Bone marrow (tissue), 2 donors: ENCODE measurements at places on chromosomes 1 and 21.

- DNase-seq: no peak
Measured at GRCh38 chr1:95195046-95195445, 39.0 kb upstream of the RWDD3 start.

- DNase-seq: peak; percentile 52
Measured at GRCh38 chr1:111769517-111770146, 13.9 kb downstream of the DDX20 start.

GRCh38 chr1:116104667-116105066 is 6.5 kb upstream of the MAB21L3 start:
- DNase-seq: no peak

DNA sequence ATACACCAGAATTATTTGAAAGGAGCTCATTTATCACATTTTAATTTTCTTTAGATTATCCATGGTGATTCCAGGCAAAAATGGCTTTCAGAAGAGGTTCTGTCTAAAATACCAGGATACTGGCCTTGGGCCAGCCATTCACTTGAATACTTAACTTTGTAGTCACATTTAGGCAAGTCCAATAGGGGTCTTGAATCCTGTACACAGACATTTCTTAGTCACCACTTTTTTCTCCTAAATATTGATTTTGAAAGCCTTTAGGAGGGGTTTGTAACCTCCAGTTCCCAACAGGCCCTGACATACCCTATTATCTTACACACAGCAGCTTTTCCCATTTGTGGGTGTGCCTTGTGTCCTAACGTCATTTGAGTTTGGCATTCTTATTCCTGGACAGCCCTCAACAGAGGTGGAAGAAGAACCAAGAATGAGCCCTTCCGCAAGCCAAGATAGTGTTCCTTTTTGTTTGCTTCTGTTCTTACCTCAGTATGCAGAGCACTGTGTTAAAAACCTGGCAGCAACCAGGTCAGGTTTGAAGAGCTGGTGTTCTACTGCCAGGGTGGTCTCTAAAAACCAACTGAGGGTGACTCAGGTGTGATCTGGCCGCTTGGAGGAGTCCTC is 19.5 kb downstream of the MAP3K7CL start:
- DNase-seq: no peak

DNA sequence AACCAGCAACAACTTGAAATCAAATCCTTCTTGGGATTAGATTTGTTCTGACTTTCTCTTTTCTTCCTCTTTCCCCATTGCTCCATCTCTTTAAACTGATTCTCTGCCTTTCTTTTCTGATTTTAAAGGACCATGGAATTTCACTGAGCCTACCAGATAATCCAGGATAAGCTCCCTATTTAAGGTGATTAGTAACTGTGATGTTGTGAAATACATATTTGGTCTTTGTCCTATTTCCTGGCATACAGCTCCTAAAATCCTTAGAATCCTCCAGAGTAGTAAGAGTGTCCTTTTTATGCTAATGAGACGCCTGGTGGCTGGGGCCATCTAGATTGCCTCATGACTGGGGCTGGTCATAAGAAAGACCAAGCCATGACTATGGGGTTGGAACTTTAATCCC is 236.9 kb downstream of the USP25 start:
- no peak for DNase-seq

- no peak for DNase-seq
Measured at GRCh38 chr1:62362061-62362917, 43.1 kb upstream of the KANK4 start.

- DNase-seq: no peak
Measured at GRCh38 chr1:176566004-176566975, 103.3 kb downstream of the PAPPA2 start.

GRCh38 chr1:87084244-87084836 is 169.9 kb downstream of the HS2ST1 start:
- DNase-seq: peak; percentile 38

DNA sequence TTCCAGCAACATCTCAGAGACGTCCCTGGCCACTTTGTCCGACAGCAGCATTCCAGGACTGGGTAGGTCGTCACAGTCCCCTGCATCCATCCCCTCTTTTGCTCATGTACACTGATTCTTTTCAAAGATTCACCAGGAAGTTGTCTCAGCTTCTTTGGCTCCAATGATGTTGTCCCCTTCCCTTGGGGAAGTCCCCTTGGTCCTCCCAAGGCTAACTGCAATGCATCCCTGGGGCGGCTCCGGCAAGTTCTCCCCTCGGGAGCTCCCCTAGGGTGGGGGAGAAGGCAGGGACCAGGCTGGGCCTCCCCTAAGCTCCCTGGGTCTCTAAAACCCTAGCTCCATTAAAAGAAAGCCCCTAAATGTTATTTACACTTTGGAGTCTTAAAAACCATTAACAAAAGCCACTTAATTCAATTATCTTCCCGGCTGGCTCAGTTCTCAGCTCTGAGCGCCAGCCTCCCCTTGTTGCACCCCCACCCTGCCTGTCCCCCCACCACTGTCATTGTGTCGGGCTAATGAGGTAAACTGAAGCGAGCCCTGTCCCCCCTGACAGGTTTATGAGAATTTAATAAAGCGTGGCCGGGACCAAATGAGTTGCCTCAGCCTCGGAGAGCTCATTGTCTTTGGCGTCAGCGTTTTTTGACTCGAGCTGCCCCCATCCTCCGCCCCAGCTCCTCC is 25.3 kb downstream of the KNCN start:
- DNase-seq: no peak

- peak; percentile 76 for DNase-seq
Measured at GRCh38 chr1:246117066-246117791, 389.9 kb downstream of the SMYD3 start.

GRCh38 chr1:212702672-212703071 is 3.0 kb upstream of the BATF3 start:
- no peak for DNase-seq

DNA sequence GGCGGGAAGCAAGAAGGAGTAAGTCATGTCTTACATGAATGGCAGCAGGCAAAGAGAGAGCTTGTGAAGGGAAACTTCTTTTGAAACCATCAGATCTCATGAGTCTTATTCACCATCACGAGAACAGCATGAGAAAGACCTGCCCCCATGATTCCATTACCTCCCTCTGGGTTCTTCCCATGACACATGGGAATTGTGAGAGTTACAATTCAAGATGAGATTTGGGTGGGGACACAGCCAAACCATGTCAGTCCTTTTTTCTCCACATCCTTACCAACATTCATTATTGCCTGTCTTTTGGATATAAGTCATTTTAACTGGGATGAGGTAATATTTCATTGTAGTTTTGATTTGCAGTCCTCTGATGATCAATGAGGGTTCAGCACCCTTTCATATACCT is 81.0 kb downstream of the DIRAS3 start:
- DNase-seq: no peak

GRCh38 chr1:176857632-176858031 is 306.9 kb downstream of the ASTN1 start:
- DNase-seq: no peak

GRCh38 chr1:29365906-29366670 is 129.8 kb downstream of the PTPRU start:
- DNase-seq: no peak

- DNase-seq: no peak
Measured at GRCh38 chr1:175209493-175209921, 16.9 kb upstream of the KIAA0040 start.

DNA sequence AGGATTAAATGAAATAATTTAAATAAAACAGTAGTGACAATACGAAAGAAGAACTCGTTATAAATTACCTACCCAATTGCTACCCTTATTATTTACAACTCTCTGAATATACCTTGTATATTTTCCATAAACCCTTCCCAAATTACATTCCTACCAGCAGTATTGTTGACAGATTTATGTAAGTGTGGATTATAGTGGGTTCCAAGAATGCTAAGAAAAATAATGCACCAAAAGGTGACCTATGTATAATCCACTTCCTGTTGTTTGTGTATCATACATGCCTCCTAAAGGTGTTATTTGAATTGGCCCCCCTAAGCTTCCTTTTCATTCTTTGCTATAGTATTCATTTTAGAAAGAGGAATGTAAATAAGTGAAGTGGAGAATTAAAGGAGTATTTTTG is 33.2 kb upstream of the CXADR start:
- DNase-seq: no peak

GRCh38 chr1:78333502-78333901 is 157.3 kb upstream of the PTGFR start:
- DNase-seq: no peak

- no peak for DNase-seq
Measured at GRCh38 chr1:85368073-85368770, 91.8 kb upstream of the BCL10 start.

DNA sequence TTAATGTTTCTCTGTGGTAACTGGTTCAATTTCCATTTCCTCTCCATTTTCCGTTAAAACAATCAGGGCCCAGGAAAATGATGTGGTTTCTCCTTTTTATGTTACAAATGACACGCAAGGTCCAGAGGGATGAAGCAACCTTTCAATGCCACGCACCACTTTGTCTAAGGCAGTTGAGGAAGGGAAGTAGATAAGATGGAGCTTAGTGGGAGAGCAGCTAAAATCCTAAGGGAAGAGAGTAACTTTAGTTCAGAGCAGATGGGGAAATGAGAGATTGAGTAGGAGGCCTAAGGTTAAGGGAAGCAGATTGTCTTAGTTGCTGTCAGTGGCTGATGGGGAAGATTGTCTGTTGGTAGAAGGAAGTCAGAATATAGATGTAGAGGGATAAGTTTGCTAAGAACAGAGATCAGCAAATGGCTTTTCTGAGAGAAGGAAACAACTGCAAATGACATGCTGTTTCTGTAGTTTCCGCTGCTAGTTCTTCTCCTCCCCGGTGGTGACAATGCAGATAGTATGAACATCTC is 660 bp downstream of the CD1C start:
- DNase-seq: peak; percentile 87

DNA sequence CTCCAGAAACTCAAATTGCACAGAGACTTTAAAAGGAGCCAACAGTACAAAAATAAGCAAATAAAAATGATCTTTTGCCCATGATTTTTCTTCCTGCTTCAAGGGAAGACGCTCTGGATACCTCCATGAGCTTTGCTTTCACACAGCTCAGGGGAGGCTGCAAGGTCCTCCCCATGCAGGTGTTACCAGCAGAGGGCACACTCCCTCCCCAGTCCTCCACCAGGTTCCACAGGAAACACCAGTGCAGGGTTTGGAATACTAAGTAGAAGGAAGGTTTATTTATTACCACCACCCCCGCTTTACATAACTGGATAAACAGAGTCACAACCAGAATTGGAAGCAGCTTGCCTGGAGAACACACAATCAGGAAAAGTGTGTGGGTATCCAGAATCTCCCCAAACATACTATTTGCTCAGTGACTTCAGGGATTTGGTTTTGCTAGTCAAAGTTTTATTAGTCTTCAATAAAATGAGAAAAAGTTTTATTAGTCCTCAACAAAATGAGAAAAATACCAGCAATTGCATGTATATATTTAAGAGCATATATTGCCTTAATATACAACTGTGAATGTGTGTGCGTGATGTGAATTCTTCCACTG is 37.3 kb downstream of the HSD3B1 start:
- DNase-seq: no peak

DNA sequence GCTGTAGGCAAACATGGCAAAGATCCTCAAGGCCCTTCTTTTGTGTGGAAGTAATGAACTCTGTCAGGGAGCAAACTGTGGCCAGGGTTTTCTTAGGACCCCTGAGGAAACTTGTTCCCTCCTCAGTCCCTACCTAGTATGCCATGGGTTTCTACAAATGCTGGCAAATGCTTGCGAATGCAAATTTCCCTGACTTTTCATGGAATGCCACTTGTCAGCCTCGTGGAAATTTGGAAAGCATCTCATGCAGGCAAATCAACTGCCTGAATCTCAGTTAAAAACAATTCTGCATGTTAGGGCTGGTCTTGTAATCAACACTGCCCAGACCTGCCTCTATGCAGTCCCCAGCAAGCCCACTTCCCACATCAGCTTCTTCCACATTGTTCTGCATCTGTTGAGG is 334.9 kb upstream of the AJAP1 start:
- DNase-seq: no peak
